ENCODE measurements at places on chromosomes 1 and 21. TPM values are rescaled to one million over a fixed set of nuclear protein-coding genes. Genes with fewer than 3 reads are reported as not detected.
A peak's percentile ranks its signal among the peaks of the same experiment; 100 is the strongest.

- DNase-seq: no peak
These were observed 51.8 kb upstream of the INSL5 start for GRCh38 chr1:66852870-66853269.

- peak; percentile 87 for DNase-seq
These were observed 98.0 kb upstream of the DUSP10 start for GRCh38 chr1:221839782-221840395.

The FAM3B gene
- not detected for total RNA-seq

DNA sequence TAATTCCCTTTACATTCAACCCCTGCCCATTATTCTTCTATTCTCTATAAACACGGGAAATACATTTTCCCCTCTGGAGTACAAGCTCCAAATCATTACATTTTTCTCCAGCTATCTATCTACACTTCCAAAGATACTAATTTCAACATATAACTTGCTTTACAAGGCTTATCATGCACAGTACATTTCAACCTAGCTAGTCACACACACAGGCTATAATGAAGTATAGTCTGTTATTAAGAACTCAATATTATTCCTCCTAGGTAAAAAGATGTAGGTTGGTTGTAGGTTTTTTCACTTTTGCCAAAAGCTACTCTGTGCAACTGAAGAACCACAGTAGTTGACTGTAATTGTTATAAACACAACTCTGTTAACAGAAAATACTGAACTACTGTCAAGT is 8.1 kb downstream of the ZNF281 start:
- no peak for DNase-seq

The SHISA4 gene
- total RNA-seq: 31.4 TPM

DNA sequence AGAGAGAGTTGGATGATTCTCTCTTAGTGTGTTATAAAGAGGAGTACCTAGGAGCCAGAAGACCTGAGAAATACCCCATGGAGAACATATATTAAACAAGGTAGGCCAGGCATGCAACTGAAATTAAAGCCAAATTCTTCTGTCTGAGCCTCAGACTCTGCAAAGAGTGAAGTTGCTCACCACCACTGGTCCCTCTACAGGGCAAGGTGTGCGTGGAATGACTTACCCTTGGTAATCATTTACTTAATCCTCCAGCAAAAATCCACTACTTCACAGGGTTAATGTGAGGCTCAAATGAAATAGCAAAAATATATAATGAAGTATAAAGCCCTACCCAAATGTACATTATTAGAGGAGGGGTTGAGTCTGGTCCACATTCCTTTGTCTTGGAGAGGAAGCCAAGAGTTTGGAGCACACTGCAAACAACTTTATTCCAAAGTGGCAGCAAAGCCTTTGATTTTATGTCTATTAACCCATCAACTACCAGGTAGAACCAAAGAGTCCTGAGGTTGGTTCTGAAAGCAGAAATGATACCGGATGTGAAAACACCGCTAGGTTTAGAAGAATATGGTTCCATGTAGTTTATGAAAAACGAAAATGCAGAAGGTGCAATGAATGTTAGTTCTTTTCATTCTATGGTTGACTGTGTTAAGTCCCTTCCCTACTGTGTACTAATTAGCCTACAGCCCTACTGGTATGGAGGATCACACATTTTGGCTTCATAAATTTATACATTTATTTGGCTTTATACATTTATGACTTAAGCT is 8.5 kb downstream of the SSR2 start:
- DNase-seq: no peak

- no peak for DNase-seq
These were observed 43.9 kb upstream of the LYST start for GRCh38 chr1:235910357-235911299.

DNA sequence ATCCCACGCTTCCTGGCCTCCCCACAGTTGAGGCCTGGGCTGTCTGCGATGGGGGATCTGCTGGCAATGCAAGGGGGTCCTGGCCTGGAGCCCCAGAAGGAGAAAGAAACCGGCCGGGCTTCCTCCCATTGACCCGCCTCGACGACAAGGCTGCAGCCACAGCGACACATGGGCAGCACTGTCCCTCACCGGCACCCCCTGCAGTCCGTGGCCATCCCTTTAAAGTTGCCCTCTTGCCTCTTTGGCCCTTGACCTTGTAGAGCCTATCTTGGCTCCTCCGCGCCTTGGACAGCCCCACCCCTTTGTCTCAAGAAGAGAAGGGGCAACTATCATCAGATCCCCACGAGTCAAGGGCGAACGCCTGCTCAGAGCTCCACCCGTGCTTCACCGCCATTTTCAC is 106.0 kb downstream of the CASZ1 start:
- DNase-seq: no peak

DNA sequence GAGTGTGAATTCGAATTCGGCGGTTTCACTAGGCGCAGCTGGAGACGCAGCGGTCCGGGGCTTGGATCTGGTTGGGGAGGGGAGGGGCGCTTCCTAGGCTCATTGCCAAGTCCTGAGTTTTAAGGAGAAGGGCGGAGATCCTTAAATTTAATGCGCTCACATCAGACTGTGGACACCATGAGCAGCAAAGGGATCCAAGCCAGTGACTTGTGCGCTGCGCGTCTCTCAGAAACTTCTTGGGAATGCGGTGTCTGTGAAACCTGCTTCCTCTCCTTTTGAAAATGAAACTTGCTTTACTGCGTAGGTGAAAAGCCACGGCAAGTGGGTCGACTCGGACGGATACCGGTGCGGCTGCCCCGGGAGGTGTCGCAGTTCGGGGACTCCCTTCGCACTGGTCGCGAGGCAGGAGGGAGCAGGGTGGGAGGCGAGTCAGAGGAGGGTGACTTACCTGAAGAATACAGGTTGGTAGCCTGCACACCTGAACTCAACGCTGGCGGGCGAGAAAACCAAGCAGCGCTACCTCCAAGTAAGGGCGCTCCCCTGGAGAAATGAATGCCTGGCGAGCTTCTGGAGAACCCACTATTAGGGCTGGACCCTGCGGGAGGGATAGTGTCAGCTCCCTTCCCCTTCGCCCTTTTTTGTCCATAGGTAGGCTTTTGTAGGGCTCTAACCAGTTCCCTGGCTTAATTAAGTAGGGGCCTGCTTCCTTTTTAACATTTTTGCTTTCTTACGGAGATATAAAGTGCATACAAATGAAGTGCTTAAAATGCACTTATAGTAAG is 992 bp downstream of the TENT5C start:
- no peak for DNase-seq

DNA sequence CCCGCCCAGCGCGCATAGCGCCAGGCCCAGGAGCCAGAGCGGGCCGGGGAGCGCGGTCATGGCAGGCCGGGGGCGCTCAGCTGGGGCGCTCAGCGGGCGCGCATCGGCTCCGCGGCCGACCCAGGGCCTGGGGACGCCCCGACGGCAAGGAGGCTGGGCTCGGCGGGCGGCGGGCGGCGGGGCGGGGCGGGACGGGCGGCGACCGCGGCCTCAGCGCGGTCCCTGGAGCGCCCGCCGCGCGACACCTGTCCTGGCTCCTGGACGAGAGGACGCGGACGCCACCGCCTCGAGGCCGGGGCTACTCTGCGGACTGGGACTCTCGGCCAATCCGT is 273 bp downstream of the BMP8B start:
- DNase-seq: no peak

The LGR6 gene
- 9.4 TPM for total RNA-seq

GRCh38 chr1:14610761-14611160 is 12.3 kb downstream of the KAZN start:
- no peak for DNase-seq

The OR2T11 gene
- not detected for total RNA-seq

GRCh38 chr1:22089134-22089571 is 36.6 kb downstream of the CDC42 start:
- DNase-seq: no peak

The CD1C gene
- total RNA-seq: not detected

DNA sequence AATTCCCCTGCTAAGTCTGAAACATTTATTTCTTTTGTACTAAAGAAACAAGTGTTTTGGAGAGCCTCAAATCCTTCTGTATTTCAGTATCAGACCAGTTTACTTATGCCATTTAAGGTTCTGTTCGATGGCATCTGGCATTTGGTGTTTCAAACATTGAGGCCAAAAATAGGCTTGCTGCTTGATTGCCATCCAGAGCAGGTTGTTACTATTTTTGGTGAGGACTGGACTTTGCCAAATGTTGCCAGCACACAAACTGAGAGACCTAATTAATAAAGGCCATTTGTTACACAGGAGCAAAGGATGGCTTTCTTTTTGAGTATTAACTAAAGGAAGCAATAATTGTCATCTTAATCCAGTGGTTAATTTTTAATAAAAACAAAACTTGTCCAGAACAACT is 26.2 kb downstream of the VPS45 start:
- no peak for DNase-seq

The CRNN gene
- total RNA-seq: not detected

DNA sequence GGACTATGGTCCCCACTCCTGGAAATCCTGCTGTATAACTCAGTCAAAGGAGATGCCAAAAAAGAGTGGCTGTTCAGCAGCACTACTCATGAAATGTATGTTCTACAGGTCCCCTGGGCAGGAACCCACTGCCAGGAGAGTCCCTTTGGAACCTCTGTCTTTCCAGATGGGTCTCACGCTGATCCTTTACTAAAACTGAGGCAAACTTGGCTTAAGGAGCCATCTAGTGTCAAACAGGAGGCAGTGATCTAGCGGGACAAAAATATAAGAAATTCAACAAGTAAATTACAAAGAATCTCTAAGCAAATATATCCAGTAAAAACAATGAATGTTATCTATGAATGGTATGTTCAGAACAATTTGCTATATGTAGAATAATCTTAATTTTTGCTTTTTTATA is 80.5 kb upstream of the PRMT6 start:
- no peak for DNase-seq
